Activated CD8-positive, alpha-beta memory T cell treated with anti-CD3 and anti-CD28 coated beads for 4 hours (primary cell): ENCODE measurements at places on chromosomes 11 and 22.
A peak's percentile ranks its signal among the peaks of the same experiment; 100 is the strongest.

DNA sequence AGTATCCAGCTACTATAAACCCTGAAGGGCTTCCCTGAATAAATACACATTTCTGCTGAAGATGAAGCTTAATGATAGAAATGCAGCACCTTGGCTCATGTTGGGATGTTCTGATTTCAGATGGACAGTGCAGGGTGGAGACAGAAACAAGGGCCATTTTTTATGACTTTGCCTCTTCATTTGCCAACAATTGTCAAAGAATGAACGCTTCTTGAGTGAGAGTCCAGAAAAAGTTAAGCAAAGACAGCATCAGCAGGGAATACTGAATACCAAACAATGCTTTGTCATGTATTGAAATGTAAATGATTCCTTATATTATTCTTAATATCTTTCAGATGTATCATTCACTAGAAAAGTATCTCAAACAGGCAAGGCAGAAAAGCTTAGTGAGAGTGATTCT lies 84.9 kb downstream of the TRPC6 start:
- DNase-seq, result no peak

GRCh38 chr11:121446752-121447156 lies 5.4 kb upstream of the SORL1 start:
- no peak for DNase-seq

DNA sequence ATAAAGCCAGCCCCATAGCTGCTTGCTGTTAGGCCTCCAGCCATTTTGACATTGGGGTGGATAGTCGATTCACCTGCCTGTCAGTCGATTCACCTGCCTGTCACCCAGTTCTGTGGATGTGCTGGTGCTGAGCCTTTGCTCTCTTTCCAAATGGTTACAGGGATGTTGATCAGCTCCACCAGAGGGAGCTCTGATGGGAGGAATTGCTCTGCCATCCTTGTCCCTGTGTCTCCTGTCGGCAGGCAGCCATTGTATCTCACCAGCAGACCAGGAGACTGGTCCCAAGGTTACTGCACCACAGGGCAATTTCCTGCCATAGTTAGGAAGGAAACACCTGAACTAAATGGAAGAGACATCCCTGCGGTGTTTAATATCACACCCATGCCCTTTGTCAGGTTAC lies 6.1 kb downstream of the MPEG1 start:
- DNase-seq, result no peak

GRCh38 chr22:50326956-50327710 lies at the start of gene DENND6B:
DENND6B (minus strand) TSS chr22:50327012; CDS start chr22:50326988, 24 bp downstream.
- peak; percentile 13 for DNase-seq

DNA sequence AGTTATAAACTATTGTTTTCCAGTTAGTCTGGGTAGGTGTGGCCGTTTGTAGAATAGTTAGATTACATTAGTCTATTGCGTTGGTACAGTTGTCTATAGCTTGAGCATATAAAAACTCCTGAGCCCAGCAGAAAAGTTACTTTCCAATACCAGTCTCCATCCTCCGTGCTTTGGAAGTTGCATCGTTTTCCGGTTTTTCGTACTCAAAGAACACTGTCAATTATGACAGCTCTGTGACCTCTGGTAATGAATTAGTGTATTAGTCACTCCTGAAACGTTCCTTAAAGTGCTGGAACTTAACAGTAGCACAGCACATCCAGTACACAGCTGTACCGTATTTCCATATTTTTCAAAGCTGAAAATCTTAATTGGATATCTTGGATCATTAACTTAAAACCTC lies 808 bp upstream of the MSANTD2 start:
- DNase-seq, result no peak
